ENCODE measurements at places on chromosomes 2 and 18.

- DNase-seq: no peak
Measured at GRCh38 chr2:20797096-20797495, 25.8 kb downstream of the LDAH start.

DNA sequence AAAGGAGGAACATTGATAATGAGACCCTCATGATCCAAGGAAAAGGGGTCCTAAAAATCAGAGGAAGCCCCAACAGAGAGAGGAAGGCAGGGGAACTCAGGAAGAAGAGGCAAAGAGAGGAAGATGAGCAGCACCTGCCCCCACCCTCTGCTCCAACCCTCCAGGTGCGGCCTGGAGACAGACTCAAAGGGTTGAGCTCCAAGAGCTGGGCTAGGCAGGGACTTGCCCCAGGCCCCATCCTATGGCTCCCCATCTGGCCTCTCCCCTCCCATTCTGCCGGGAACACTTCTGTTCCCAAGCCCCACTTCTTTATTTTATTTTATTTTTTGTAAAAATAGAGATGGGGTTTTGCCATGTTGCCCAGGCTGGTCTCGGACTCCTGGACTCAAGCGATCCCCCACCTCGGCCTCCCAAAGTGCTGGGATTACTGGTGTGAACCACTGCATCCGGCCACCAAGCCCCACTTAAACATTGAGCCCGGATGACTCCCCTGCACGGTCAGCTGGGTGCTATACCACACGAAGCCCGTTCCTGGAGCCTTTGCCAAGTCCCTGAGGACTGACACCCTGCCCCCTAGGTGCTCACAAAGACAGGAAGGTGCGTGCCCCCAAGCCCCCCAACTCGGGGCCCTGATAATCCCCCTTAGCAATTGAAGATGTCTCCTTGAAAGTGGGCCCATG lies 3.8 kb upstream of the GPR55 start:
- DNase-seq: peak; percentile 22

DNA sequence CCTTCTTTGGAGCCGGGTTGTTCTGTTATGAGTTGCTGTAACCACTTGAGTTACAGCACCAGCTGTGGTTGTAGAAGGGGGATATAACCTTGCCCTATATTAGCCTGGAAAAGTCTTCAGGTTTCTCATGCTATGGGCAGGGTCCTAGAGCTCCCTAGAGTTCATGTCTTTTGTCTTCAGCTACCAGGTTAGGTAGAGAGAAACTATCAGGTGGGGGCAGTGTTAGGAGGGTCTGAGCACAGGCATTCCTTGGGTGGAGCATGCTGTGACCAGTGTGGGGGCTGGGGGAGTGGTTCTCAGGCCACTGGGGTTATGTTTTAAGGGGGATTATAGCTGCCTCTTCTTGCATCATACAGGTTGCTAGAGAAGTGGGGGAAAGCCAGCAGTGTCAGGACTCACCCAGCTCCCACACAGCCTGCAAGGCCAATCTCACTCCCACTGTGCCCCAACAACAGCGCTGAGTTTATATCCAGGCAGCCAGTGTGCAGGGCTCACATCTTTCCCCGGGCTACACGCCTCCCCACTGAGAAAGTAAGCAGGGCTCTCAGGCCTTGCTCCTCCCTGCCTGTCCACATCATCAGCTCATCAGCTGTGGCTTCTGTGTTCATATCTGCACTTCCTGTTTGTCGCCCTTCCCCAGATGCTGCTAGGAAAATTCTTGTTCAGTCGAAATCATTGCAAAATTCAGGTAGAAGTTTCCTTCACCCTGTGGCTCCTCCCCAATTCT lies 133.8 kb upstream of the NRXN1 start:
- DNase-seq: no peak

GRCh38 chr18:57029761-57030160 lies 117.1 kb upstream of the BOD1L2 start:
- DNase-seq: no peak

DNA sequence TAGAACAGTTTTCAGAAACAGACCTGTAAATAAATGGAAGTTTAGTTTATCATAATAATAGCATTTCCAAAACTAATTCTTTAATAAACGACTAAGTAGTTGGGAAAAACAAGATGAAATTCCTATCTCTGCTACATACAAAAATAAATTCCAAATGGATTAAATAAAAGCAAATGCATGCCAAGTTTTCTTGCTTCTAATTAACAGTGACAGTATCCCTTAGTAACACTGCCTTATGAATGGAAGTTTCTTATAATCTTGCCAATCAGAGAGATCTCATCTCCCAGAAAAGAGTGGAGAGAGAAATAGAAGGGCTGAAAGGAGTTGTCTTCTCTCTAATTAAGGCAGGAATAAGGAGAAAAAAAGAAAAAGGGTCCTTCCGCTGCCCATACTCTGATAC lies 133.9 kb downstream of the GFPT1 start:
- DNase-seq: no peak

DNA sequence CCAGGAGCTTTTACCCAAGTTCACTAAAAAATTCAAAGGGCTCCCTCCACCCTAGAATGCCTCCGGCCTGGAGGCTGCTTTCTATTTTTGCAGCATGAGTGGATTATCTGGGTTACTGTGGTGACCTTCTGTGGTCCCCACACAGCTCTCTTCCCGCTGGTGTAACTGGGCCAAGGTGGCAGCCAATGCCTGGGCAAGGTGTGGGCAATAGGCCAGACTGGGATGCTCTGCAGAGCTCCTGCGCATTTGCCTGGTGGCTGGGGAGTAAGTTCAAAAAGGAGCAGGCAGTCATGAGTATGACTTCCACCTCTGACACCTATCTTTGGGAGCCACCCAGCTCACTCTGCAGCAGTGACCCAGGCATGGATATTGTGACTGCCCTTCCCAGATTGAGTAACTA lies 130.5 kb upstream of the SPRED2 start:
- no peak for DNase-seq
